ENCODE measurements at places on chromosomes 16 and 17.

DNA sequence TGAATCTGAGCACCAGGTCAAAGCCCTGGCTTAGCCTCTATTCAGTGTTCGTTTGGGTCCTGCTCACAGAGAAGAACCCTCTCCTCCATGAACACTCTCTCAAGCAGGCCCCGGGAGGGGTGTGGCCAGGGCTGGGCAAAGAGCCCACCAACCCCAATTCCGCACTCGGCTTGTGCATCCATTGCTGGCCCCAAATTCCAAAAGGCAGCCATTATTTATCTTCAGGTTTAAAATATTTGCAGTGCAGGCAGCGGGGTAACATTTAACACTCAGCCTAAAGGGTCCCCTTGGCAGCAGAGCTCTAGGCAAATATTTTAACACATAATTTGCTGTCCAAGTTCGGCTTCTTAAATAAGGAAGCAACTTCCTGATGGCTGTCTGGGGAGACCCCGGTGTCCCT lies 115.7 kb downstream of the ZNF423 start:
- DNase-seq = no peak

DNA sequence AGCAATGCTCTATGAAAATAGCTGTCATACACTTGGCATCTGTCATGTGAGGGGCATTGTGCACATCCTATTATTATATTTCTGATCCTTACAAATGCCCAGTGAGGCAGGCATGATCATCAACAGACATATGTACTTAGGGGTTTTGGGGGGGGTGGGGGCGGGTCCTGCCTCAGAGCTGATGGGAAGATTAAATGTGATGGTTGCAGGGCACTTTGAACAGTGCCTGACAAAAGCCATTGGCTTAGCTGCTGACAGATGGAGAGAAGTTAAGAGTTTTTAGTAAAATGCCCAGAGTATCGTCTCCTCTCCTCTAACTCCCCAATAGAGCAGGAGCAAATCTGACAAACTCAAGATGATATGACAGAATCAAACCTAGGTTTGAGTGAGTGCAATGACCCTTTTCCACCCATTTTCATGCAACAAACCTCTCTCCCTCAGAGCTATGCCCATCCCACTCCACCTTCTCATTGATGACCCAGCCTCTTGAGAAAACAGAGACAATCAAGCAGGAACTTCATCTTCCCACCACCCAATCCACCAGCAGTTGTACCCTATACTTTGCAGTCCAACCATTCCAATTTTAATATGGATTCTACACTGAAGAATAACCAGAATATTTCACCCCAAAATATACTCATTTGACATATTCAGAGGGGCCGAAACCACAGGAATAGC lies 4.8 kb downstream of the KLHL11 start:
- no peak for DNase-seq

- DNase-seq = no peak
Observed at GRCh38 chr16:78050734-78051400, 28.5 kb downstream of the CLEC3A start.

GRCh38 chr17:59439262-59439661 lies 107.8 kb downstream of the YPEL2 start:
- DNase-seq = no peak

GRCh38 chr17:63196772-63197335 lies 230.8 kb downstream of the TANC2 start:
- no peak for DNase-seq

DNA sequence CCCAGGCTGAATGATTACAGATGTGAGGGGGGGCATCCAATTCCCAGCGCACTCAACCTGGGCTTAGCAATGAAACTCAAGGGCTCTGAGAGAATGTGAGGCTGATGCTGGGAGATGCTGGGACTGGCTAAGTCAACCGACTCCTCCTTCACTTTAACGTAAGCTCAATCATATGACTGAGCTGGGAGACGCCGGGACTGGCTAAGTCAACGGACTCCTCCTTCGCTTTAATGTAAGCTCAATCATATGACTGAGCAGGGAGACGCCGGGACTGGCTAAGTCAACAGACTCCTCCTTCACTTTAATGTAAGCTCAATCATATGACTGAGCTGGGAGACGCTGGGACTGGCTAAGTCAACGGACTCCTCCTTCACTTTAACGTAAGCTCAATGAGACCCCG lies 179.4 kb downstream of the VPS53 start:
- DNase-seq = no peak

GRCh38 chr17:71922439-71922838 lies 198.4 kb upstream of the SOX9 start:
- DNase-seq = no peak
